Jurkat, Clone E6-1 (cell line): ENCODE measurements at places on chromosomes 5 and 9.

- no peak for DNase-seq
Measured at GRCh38 chr5:59065554-59065953, 482.7 kb downstream of the RAB3C start.

DNA sequence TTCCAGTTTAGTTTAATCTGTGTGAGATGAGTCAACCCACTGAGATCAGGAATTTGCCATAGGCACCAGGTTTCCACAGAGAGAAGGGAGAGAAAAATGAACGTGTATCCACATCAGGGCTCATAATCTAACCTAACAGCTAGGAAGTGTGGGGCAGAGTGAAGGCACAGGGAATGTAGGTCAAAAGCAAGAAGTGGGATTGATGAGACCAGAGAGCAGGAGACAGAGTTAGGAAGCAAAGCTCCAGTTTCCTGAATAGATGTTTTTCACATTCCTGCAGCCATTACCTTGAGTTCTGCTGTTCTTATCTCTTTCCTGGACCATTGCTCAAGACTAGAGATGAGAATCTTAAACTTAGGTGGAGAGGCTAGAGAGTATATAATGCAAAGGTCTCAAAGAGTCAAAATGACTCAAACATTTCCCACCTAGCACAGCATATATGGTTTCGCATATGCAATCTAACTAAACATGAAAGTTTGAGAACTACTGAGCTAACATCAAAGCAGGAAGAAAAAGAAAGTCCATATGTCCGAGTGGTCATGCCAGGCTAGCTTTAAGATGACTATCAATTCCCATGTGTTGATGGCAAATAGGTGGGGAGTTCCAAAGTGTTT, 41.1 kb upstream of the GNAQ start:
- DNase-seq: no peak

GRCh38 chr9:123590499-123590898, 234.5 kb downstream of the CRB2 start:
- no peak for DNase-seq

GRCh38 chr5:106843812-106844416, 826.8 kb downstream of the EFNA5 start:
- peak; percentile 10 for DNase-seq

GRCh38 chr9:120210274-120210673, 369.7 kb downstream of the CDK5RAP2 start:
- DNase-seq: no peak

DNA sequence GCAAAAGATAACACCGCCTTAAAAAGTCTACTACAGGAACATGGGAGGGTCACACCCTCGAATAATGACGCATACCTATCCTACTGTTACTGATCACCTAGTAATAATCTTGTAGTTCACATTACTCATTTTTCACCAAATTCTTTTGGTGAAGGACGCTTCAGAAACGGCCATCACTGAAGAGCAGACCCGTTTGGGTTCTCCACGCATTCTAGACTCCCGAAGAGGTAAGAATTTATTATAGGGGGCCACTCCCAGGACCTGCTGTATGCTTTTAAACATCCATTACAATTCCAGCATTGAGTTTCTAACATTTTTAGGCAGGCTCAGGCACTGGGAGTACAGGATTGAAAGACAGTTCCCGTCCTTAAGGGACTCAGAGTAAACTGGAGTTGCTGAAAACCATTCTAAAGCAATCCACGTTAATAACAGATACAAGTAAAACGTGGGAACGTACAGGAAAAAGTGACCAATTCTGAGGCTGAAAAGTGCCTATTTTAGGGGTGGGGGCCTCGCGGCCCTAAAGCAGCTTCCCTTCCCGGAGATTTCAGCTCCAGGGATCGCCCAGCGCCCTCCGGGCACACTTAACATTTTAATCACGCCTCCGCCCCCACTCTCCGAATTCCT, at the start of gene FER:
Gene FER, plus strand, starts transcription at position 124 of the 627 bp plus-strand sequence. CDS start 50,286 bp downstream, outside the sequence.
- DNase-seq: no peak

DNA sequence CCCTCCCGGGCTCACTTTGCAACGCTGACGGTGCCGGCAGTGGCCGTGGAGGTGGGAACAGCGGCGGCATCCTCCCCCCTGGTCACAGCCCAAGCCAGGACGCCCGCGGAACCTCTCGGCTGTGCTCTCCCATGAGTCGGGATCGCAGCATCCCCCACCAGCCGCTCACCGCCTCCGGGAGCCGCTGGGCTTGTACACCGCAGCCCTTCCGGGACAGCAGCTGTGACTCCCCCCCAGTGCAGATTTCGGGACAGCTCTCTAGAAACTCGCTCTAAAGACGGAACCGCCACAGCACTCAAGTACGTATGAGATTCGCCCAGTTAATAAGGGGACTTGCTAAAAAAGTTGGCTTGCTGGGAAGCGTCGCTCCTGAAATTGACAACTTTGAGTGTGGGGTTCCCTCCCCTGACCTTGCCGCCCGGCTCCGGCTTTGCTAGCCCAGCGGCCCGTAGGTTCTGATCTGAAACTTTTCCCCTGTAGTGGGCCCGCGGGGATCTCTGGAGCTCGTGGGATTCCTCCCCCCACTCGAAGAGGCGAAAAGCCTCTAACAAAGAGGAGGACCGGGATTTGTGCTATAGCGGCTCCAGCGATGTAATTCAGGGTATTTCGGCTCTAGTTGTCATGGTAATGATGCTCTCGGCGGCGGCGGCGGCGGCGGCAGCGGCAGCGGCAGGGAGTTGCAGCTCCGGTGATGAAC, 572 bp downstream of the NR4A3 start:
- DNase-seq: peak; percentile 32

- peak; percentile 8 for DNase-seq
Measured at GRCh38 chr9:5899292-5899691, 8.6 kb downstream of the MLANA start.

DNA sequence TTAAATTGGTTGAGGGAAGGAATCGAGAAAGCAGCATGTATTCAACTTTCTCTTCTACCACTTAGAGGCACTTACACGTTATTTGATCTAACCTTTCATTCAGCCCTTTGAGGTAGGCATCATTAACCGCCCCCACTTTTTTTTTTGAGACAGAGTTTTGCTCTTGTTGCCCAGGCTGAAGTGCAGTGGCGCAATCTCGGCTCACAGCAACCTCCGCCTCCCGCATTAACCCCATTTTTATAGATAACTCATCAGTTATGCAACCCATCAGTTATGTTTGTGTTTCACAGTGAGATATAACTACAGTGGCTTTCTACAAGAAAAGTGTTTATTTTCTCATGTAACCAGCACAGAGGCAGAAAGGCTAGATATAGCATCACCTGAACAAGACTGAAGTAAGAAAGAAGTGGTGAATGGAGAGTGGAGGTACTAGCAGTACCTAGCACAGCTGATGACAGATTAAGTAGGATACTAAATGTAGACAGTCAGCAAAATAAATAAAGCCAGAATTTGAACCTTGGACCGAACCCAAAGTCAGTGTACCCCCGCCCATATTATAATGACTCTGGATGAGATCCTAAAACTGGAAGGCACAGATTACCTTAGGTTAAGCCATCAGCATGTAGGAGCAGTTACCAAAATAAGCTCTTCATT, 91.2 kb downstream of the PJA2 start:
- no peak for DNase-seq

GRCh38 chr9:130500340-130501180, 55.8 kb downstream of the ASS1 start:
- no peak for DNase-seq

GRCh38 chr9:16613051-16613450, 257.4 kb downstream of the BNC2 start:
- no peak for DNase-seq

- no peak for DNase-seq
Measured at GRCh38 chr5:157855404-157855994, 3.4 kb downstream of the CLINT1 start.

GRCh38 chr5:38540314-38540713, 16.1 kb downstream of the LIFR start:
- DNase-seq: no peak

GRCh38 chr5:40386289-40386688, 293.4 kb upstream of the PTGER4 start:
- peak; percentile 74 for DNase-seq

GRCh38 chr9:137575364-137575715, 3.4 kb downstream of the DPH7 start:
- DNase-seq: no peak

DNA sequence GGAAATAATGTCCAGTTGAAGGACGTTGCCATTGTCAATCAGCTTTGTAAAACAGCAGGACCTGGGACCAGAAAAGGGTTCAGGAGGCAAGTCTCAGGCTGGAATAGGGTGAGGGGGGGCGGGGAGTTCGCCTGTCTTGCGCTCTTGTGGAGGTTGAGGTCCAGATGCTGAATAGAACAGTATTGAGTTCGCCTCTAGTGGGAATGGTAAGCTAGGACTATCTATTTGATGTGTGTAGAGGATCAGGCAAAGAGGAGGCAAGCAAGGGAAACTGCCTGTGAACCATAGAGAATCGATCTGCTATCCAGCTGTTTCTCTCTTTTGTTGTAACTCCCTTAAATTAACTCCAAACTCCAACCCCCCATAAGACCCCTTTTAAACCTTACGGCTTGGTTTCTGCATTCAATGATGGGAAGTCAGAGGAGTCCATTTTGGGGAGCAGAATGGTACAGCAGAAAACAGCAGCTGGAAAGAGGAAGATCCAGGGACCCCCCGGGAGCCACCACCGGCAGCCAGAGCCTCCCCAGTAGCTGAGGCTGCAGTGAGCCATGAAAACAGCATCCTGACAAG, 133.7 kb downstream of the SLC28A3 start:
- no peak for DNase-seq

DNA sequence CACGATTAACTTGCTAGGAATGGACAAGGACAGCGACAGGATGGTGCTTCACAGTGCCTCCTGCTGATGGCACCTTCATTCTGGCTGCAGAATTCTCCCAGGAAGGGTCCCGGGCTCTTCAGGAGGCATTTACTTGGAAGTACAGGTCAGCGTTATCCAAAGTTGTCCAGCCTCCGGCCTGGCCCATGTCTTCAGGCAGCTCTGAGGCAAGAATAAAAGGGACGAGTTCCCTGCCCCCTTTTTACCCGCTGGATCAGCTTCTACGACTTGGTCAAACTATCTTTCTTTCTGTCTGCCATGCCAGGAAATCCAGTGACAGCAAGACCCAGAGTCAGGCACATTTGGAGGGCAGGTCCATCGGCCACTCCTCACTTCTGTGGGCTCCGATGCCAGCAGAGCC, 23.4 kb upstream of the GABBR2 start:
- no peak for DNase-seq

GRCh38 chr5:107518616-107519015, 152.1 kb downstream of the EFNA5 start:
- DNase-seq: no peak

DNA sequence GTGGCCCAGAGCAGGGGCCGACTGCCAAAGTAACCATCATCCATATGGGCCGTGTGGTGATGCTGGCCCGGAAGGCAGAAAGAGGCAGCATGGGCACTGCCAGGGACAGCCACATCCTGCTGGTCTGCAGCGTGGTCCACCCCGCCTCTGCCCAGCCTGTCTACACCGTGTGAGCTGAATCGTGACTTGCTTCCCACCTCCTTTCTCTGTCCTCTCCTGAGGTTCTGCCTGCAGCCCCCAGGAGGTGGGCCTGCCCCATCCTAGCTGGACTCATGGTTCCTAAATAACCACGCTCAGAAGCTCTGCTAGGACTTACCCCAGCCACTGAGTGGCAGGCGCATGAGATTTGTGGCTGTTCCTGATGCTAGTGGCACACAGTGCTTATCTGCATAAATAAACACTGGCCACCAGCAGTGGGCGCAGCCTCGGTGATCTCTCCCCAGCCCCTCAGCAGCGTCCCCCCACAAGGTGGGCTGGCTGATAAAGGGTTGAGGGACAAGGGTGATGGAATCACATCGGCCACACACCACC, 22.6 kb upstream of the SUSD3 start:
- no peak for DNase-seq

GRCh38 chr5:138606378-138607064, 31.3 kb upstream of the HSPA9 start:
- no peak for DNase-seq

- no peak for DNase-seq
Measured at GRCh38 chr5:167511276-167511675, 780.2 kb upstream of the WWC1 start.

- no peak for DNase-seq
Measured at GRCh38 chr5:30572279-30572678, 621.2 kb upstream of the CDH6 start.

DNA sequence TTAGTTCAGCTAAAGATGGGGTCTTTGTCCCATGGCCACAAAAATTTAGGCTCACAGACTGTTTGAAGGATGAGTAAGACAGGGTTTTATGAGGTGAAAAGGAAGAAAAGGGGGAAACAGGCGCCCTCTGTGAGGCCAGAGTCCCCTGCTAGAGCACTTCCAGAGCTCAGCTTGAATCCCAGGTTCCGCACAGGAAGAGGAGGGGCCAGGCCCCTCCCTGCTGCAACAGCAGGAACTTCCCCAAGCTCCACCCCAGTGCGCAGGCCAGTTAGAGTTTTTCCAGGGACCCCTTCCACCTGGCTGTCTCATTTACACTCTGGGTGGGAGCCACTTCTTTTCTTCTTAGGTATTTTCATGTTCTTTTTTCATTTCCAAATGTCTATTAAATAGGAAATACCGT, 480.8 kb downstream of the PSAT1 start:
- no peak for DNase-seq

GRCh38 chr5:110255194-110255593, 471.3 kb downstream of the TMEM232 start:
- no peak for DNase-seq

GRCh38 chr9:121219530-121219929, 17.9 kb upstream of the RAB14 start:
- no peak for DNase-seq

DNA sequence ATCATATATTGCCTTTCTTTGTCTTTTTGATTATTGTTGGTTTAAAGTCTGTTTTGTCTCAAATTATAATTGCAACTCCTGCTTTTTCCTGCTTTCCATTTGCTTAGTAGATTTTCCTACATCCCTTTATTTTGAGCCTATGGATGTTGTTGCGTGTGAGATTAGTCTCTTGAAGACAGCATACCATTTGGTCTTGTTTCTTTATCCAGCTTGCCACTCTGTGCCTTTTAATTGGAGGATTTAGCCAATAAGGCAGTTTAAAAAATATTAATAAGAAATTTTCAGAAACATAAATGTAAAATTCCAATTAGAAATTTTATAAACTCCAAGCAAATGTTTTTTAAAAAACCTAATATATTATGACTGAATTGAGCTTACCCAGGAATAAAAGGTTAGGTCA, 24.0 kb downstream of the BTNL8 start:
- DNase-seq: no peak

DNA sequence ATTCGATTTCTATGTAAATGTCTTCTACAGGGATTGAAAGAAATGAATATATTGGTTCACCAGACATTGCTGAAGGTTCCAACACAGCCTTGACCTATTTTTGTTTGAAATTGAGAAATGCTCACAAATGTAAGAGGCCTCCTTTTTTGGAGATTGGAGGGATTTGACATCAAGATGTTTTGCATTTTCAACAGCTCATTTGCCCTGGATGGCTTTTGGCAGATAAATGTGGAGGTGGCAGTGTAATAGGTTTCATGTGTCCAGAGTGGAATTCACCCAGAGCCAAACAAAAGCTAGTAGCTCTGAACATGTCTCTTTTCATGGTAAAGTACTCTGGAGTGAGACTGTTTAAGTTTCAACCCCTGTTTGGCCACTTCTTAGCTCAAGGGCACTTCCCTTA, 77.3 kb downstream of the PALM2AKAP2 start:
- DNase-seq: no peak

GRCh38 chr9:124354346-124355038, 60.8 kb downstream of the PSMB7 start:
- DNase-seq: no peak
